ENCODE measurements at places on chromosomes 1 and 21.

DNA sequence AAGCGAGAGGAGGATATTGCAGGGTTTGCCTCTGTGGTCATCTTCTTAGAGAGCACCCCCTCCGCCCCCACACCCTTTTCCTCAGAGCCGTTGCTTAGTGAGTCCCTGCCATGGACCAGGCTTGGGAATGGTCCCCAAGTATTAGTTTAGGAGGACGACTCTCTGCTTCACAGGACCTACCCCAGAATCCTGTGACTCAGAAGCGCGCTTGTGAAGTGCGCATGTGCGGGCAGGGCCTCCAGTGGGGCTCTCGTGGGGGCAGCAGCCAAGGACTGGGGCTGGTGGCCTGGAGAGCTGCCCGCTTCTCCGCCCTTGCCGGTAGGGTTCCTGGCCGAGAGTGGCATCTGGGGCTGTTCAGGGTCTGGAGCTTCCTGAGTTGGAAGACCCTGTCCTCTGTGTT is 37.3 kb upstream of the HMGN1 start:
- DNase-seq, result no peak

GRCh38 chr1:62230718-62231117 is 36.1 kb downstream of the L1TD1 start:
- no peak for DNase-seq

DNA sequence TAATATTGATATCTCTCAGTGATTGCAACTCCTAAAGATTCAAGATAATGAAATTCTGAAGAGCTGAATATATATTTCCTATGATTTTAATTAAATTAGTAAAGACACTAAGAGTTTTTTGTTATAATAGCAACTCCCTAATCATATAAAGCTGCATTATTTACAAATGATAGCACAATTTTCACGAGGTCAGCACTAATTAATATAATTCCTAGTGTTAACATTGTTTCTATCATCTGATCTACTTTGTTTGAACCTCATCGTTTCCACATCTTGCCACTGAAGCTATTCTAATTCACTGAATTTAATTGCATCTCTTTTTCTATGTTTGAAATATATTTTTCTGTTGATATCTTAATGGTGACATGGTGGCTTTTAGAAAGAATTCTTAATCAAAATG is 279.1 kb upstream of the ADGRL4 start:
- DNase-seq, result no peak

DNA sequence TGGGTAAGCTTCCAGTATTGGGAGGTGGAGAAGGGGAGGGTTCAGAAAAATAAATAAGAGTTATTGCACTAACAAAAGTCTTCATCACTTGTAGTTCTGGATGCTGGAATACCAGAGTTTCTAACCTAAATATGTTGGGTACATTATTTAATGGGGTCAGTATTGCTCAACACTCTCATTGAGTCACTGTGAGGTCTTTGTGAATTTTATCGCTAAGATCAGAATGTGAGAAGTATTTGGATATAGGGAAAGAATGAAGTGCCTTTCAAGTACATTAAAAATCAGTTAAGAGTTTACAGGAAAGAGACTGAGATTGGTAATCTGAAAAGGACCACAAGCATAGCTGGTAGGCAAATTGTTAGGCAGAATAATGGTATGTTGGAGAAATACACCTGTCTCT is 8.8 kb downstream of the SNRPE start:
- no peak for DNase-seq

DNA sequence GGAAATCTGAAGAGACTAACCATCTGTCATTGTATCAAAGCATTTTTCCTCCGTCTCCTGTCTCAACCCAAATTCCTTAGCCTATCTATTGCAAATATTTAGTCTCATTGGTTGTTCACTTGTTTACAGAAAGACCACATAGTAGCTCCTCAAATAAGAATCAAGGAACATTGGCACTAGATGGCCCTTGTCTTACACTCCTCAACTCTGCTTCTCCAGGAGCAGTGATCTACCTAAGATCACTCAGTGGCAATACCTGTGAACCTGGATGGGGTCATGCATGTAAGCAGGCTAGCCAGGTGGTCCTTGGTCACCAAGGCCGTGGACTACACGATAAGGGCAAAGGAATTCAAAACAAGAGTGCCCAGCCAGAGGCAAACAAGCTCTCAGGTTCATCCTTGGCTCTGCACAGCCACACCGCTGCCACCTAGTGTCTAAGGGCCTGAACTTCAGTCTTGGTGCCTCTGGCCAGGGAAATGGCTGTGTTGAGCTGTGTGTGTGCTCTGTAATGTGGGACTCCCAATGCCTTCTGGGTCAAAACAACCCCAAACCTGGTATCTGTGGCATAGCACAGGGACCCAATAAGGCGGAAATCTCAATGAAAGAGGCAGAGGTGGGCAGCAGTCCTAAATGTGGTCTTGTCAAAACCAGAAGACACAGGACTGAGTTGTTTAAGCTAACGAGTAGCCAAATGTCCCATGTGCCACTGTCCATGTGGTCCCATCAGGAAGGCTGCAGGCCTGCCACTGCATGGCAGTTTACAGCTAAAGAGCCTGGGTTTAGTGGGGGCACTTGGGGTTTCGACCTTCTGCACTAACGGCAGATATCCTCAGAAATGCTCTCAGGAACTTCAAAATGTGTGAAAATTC is 54.5 kb downstream of the GPR161 start:
- DNase-seq, result peak; percentile 42

GRCh38 chr1:84892705-84893618 is at the start of gene LPAR3:
TSS of gene LPAR3 (minus strand) at chr1:84893206. CDS start at chr1:84866120, 27,086 bp downstream.
- DNase-seq, result peak; percentile 27

DNA sequence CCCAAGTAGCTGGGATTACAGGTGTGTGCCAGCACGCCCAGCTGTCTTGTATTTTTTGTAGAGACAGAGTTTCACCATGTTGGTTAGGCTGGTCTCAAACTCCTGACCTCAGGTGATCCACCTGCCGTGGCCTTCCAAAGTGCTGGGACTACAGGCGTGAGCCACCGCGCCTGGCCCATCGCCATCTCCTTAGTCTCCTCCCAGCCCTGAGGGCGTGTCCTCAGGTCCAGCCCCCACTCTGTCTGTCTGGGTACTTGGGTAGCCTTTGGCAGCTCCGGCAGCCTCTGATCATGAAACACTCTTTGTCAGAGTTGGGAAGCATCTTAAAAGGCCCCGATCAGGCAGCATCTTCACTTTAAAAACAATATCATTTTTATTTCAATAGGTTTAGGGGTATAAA is 90.3 kb upstream of the DISP3 start:
- no peak for DNase-seq
